Ovary (tissue), 10 donors: ENCODE measurements at places on chromosomes 4 and X. TPM values are rescaled to one million over a fixed set of nuclear protein-coding genes. Genes with fewer than 3 reads are reported as not detected.

- no peaks in the 10 kb centered on the region for H3K27me3 ChIP-seq
- no peaks in the 10 kb centered on the region for H3K4me1 ChIP-seq
- H3K4me3 ChIP-seq = no peak overlapping the region
Observed at GRCh38 chrX:36087366-36087765, 167.8 kb downstream of the CFAP47 start.

The CT55 gene
- not detected for total RNA-seq

The RHOH gene
- total RNA-seq = 1.6 TPM

DNA sequence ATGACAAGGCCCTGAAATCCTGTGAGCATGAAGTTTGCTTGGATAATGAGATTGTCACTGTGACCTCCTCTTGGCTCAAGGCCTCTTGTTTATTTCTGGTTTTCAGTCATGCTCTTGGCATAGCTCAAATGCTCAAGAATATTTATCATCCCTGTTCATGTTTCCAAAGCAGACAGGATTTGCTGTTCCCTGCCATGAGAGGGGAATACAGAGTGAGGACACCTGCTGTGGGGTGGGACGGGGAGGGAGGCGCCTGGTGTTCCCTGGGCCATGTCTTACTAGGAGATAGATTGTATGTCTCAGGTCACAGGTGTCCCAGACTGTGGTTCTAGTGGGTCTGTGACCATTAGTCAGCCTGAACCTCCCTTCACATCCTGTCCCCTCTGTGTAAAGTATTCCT is 34.9 kb upstream of the SH3RF1 start:
- H3K27ac ChIP-seq = no peak overlapping the region
- no peaks in the 10 kb centered on the region for H3K4me1 ChIP-seq
- H3K27me3 ChIP-seq = no peaks in the 10 kb centered on the region
- no peaks in the 10 kb centered on the region for H3K36me3 ChIP-seq

The GPR143 gene
- total RNA-seq = 1.5 TPM

GRCh38 chrX:24215272-24215671 is 65.7 kb downstream of the ZFX start:
- no peaks in the 10 kb centered on the region for H3K27me3 ChIP-seq
- no peak overlapping the region for H3K27ac ChIP-seq
- H3K36me3 ChIP-seq = no peaks in the 10 kb centered on the region
- no peaks in the 10 kb centered on the region for H3K4me1 ChIP-seq

DNA sequence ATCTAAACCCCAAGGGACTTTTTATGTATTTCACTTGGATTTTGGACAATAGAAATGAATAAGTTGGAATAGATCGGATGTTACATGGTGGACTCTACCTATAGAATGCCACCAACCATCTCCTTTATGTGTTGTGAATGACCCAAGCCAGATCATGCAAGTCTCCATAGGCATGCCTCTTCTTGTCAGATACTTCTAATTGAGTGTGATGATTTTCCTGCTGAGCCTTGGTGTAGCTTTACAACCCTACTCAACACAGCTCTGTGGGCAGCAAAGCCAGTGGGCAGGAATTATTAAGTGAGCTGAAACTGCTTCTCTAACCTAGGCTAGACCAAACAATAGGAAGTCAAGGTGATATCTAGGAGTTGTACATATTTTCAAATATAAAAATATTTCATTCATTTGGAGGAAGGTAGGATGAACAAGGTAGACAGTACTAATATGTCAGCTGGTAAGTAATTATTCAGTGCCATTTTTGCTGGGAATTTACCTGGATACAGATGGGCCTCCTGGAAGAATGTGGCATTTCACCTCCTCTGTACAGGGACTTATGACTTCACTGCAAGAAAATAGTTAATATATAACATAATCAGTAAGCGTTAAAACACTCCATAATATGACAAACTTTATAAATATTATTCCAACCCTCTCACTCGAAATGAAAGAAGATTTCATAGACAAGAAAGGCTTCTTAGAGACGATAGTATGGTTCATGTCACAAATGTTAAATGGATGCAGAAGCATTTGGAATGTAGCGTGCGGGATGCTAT is 298.0 kb upstream of the FAT1 start:
- no peaks in the 10 kb centered on the region for H3K36me3 ChIP-seq
- no peak for DNase-seq
- H3K27me3 ChIP-seq = no peaks in the 10 kb centered on the region
- no peak overlapping the region for H3K27ac ChIP-seq
- H3K4me1 ChIP-seq = no peaks in the 10 kb centered on the region

The CT45A2 gene
- not detected for total RNA-seq

DNA sequence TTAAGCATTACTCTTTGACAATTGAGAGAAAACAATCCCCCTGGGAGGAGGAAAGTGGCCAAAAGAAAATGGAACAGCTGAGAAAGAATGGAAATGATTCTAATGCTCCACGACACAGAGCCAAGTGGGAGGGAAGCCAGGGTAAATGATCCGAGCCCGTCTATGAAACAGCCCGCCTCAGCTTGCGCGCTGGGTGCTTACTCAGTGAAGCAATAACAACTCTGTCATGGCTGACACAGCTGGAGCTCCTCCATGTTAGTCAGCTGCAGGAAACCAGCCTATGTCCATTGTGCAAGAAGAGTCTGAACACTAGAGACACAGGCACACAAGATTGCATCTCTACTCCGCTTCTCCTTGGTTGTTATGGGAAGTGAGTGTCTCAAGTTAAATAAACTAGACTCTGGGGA is 19.3 kb downstream of the NOA1 start:
- no peaks in the 10 kb centered on the region for H3K36me3 ChIP-seq
- peaks cover 1% of the 10 kb centered on the region for H3K4me1 ChIP-seq
- no peaks in the 10 kb centered on the region for H3K27me3 ChIP-seq

The TECRL gene
- 0.27 TPM for total RNA-seq

The GAGE1 gene
- not detected for total RNA-seq

- no peaks in the 10 kb centered on the region for H3K4me1 ChIP-seq
- no peak overlapping the region for H3K4me3 ChIP-seq
- H3K27me3 ChIP-seq = no peaks in the 10 kb centered on the region
- DNase-seq = no peak
- H3K27ac ChIP-seq = no peak overlapping the region
- no peaks in the 10 kb centered on the region for H3K36me3 ChIP-seq
Observed at GRCh38 chr4:69032847-69033638, 63.2 kb upstream of the UGT2B7 start.

DNA sequence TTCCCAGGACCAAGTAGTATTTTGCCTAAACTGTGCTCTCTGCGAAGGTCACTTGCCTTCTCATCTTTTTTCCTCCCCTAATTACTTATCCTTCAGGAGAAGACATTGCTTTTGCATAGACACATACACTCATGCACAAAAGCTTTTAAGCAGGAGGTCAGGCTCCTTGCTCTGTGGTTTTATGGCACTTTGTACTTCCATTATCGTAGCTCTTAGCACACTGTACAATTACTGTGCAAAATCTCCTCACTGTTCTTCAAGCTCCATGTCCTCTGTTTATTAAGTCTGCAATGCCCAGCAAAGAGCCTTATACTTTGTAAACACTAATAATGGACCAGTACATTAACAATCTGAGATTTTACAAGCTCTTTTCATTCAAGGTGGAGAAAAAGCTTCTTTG is 188.4 kb upstream of the GNPDA2 start:
- no peaks in the 10 kb centered on the region for H3K36me3 ChIP-seq
- no peaks in the 10 kb centered on the region for H3K27me3 ChIP-seq
- H3K4me3 ChIP-seq = no peak overlapping the region
- H3K4me1 ChIP-seq = no peaks in the 10 kb centered on the region
- no peak for DNase-seq
- no peak overlapping the region for H3K27ac ChIP-seq

The TCEAL6 gene
- 3.0 TPM for total RNA-seq

- no peak overlapping the region for H3K27ac ChIP-seq
- no peaks in the 10 kb centered on the region for H3K36me3 ChIP-seq
- DNase-seq = no peak
- no peaks in the 10 kb centered on the region for H3K27me3 ChIP-seq
Observed at GRCh38 chr4:146943691-146944375, 1.8 kb downstream of the TTC29 start.

DNA sequence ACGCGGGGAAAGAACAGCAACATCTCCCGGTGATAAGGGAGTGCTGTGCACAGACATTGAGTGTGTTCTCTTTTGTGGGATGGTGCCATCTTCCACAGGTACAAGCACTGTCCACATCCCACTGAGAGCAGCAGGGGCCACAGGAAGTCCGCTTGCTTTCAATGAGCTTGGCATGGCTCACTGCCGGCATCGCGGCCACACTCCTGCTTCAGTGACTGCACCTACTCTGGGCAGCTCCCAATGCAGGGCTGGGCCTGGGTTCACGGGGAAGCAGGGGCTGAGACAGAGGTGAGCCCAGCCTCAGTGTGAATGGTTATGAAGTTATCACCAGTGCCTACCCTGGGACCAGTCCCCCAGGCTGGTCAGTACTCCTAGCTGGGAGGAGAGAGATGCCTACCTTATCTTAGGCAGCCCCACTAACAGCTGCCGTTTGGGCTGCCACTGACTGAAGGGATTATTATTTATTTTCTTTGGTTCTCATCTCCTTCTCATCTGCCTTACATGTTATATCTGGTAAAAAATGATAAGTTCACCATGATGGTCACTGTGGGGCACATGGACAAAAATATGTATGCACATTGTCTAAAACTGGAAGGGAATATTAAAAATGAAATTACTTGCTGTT is 99.2 kb downstream of the MGST2 start:
- no peak for DNase-seq
- H3K27ac ChIP-seq = no peak overlapping the region
- no peak overlapping the region for H3K4me3 ChIP-seq
- H3K27me3 ChIP-seq = no peaks in the 10 kb centered on the region
- no peaks in the 10 kb centered on the region for H3K36me3 ChIP-seq
- H3K4me1 ChIP-seq = peaks cover 8% of the 10 kb centered on the region
